ENCODE measurements at places on chromosomes 12 and 14. TPM values are rescaled to one million over a fixed set of nuclear protein-coding genes. Genes with fewer than 3 reads are reported as not detected.

The PIP4K2C gene
- 26.2 TPM for total RNA-seq

The SLC2A14 gene
- not detected for total RNA-seq

The NEUROD4 gene
- total RNA-seq: not detected

The BCL11B gene
- not detected for total RNA-seq

The BLOC1S1 gene
- 75.5 TPM for total RNA-seq

Measured in articular chondrocyte of knee joint (primary cell).